ENCODE measurements at places on chromosomes 4 and X.

DNA sequence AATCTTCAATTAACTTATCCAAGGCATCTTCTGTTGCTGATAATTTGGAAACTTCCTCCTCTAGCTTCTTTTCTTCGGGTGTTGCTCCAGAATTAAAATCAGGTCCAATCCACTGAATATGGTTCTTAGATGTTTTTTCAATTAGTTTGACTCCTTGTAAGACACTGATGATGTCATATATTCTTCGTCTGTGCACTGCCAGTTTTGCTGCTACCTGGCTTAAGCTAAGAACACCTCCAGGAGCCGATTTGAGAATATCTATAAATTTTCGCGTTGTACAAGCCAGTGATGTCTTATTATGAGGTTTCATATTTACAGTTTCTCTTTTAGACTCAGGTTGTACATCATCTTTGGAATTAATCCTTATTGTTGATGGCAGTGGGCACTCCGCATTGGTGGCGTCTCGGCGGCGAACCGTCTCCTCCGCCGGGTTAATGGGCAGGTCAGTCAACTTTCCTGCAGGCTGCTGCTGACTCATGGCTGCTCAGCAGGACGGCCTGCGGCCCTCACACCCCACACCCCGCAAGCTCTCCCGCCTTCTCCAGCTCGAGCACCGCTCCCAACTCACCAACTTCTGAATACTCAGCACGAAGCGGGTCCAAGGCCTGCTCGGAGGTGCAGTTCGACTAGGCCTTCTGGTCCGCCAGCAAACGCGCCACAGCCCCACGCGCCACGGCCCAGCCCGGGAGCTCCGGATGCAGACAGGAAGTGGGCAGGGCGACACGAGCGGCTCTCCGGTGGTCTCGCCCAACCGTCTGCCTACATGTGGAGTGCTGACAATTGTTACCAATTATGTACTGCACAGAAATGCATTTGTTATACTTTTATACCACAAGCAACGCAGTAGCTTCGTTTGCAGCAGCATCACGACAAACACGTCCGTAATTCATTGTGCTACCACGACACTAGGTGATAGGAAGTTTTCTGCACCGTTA is 49.2 kb upstream of the FHL1 start:
- no peak for DNase-seq

DNA sequence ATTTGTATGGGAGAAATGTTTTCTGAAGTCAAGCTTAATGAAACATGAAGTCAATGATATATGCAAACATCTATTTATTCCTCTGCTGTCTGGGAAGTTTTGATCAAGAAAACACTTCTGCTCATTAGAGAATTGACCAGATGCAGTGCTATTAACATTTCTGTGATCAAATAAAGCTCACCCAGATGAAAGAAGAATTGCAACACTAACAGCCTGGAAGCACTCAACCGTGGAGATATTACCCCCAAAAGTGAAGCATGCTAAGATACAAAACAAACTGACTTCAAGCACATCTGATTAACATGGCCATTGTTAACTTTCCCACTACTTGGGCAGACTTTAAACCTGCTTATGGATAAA is 73.7 kb upstream of the GUCY1A1 start:
- no peak for DNase-seq

- DNase-seq: peak; percentile 58
Measured at GRCh38 chr4:184168406-184169019, 49.2 kb downstream of the ENPP6 start.

- DNase-seq: no peak
Measured at GRCh38 chr4:114911111-114911510, 202.3 kb downstream of the NDST4 start.

DNA sequence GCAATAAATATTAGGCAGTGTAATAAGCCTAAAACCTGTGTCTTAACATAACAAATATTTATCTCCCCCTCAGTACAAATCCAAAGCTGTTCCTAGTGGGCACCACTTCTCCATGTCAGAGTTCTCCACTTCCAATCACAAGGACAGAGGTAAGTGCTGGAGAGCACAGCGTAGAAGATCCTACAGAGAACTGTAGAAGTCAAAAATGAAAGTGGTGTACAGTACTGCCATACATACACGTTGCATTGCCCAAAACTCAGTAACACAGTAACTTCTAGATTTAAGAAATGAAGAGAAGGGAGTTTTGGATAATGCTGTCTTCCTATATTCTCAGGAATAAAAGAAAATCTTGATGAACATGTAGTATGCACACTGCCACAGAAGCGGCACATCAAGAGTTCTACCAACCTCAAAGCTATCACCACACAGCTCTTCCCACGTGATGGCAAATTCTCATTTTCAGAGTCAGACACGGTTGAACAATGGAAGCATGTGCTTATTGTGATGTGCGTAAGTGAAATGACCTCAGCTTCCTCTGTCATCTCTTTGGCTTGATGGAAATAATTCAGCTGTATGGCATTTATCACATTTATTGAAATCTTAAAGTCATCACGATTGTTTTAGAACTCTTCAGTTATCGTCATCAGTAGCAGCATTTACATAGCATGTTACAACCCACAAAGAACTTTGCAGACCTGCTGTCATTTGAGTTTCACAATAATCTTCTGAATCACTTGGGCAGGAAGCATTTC is 27.1 kb upstream of the SPANXN4 start:
- DNase-seq: no peak

DNA sequence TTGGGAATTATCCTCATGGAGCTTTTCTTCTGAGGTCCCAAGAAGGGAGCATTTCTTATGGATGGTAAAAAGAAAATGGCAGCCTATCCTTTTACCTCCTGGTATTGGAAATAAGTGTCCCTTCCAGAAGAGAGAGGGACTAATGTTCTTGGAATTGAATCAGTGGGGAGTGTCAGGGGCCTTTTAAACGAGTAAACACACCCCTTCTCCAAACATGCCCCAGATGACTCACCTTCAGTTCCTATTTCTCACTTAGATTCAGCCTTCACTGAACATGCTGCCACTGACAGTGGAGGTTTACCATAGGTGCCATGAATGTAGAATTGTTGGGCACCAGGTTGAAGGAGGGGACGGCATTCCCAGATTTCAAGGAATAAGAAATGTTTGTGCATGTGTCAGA is 19.0 kb downstream of the MAGEC2 start:
- no peak for DNase-seq

DNA sequence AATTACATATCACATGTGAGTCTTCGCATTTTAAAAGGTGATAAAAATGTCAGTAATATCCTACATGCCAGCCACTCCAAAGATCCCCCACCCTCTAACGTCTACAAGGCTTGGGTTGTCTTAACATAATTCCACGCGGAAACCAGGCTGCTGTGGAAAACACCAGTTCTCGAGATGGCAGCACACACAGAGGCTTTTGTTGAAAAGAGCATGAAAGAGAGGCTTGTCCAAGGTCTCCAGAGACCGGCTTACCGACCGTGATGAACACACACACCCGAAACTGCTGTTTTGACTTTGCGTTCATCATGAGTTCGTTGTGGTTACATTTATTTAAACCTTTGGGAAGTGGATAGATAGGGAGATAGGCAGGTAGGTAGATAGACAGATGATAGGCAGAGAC is 87.9 kb downstream of the CRLF2 start:
- no peak for DNase-seq

GRCh38 chr4:53150631-53151488 is 215.0 kb downstream of the SCFD2 start:
- DNase-seq: no peak
